ENCODE measurements at places on chromosomes 11 and 22.

GRCh38 chr11:105834461-105834860 lies 187.6 kb downstream of the MSANTD4 start:
- no peak for DNase-seq

- DNase-seq: no peak
These were observed 45.2 kb downstream of the SC5D start for GRCh38 chr11:121337740-121338272.

DNA sequence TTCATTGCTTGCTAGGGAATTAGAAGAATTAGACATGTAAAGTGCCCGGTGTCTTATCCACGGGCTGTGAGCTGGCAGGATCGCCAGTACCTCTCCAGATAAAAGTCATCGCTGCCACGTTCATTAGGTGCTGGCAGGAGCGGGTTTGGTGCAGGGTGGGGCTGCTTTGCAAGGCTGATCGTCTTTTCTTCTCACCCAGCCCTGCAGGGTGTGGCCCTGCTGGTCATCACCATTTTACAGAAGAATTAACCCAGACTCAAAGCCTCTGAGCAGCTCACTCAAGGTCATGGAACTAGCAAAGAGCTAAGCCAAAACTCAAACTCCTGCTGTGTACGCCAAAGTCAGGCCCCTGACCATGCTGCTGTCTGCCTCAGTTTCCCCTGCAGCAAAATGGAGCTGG lies 6.1 kb upstream of the FGF4 start:
- DNase-seq: no peak

GRCh38 chr22:49499433-49500075 lies 328.1 kb downstream of the BRD1 start:
- DNase-seq: no peak

- DNase-seq: no peak
These were observed 113.5 kb downstream of the SHANK2 start for GRCh38 chr11:71138737-71139425.
